Left renal pelvis (tissue), 4 donors: ENCODE measurements at places on chromosomes 16 and 17.

DNA sequence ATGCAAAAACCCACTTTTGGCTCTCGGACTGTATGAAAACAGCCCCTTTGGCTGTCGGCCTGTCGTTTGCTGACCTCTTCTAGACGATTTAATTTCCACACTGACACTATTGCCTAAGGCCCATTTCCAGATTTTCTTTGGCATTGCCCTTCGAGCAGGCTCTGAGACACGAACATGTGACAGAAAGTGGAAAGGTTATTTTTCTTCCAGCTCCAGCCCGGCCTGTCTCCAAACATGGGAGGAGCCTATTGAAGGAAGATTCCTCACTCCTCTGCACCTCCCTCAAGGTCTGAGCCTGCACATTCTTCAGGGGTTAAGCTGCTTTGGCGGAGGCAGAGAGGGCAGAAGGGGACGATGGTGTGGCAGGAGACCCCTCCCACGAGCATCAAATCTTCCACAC is 85.9 kb upstream of the FOXF1 start:
- no peak for DNase-seq

GRCh38 chr16:61412562-61412961 is 623.7 kb downstream of the CDH8 start:
- DNase-seq, result no peak

- no peak for DNase-seq
These were observed 140.0 kb downstream of the IRF8 start for GRCh38 chr16:86038926-86039310.

DNA sequence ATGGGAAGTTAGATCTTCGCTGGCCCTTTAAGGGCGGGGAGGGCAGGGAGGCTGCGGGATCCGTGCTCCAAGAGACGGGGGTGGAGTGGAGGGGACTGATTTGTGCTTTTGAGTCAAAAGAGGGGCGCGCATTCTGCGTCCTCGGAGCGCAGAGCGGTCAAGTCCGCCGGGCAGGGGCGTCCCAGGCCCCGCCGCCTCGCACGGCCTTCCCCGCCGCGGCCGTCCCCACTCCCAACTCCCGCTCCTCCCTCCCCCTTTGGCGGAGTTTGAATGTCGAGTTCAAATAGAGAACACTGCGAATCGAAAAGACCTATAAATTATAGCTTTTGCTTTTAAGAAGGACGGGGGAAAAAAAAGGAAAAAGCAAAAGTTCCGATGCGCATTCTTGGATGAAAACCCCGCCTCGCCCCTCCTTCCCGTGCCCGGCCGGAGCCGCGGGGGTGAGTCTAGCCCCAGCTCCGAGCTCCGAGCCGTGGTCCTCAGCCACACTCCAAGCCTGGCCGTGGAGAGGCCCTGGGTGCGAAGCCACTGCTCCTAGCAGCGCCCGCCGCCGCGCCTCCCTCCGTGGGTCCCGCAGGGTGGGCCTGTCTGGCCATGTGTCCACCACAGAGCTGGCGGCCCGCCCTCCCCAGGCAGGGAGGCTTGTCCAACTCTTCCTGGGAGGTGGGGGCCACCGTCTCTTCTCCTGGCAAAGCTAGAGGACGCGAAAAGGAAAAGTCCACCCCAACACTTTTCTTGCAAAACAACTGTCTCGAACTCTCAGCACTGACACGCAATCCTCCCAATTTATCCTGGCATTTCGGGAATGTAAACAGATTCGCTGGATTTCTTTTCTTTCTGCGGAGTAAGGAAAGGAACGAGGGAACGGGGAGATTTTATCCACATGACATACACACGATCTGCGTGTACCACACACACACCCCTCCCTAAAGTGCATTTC is 3.6 kb downstream of the CBX8 start:
- no peak for DNase-seq

- DNase-seq, result no peak
These were observed 42.0 kb downstream of the BAHCC1 start for GRCh38 chr17:81437191-81437651.

- no peak for DNase-seq
These were observed 176.5 kb downstream of the SEC14L1 start for GRCh38 chr17:77317091-77317750.

GRCh38 chr17:79388556-79389295 is 222.1 kb downstream of the RBFOX3 start:
- no peak for DNase-seq

DNA sequence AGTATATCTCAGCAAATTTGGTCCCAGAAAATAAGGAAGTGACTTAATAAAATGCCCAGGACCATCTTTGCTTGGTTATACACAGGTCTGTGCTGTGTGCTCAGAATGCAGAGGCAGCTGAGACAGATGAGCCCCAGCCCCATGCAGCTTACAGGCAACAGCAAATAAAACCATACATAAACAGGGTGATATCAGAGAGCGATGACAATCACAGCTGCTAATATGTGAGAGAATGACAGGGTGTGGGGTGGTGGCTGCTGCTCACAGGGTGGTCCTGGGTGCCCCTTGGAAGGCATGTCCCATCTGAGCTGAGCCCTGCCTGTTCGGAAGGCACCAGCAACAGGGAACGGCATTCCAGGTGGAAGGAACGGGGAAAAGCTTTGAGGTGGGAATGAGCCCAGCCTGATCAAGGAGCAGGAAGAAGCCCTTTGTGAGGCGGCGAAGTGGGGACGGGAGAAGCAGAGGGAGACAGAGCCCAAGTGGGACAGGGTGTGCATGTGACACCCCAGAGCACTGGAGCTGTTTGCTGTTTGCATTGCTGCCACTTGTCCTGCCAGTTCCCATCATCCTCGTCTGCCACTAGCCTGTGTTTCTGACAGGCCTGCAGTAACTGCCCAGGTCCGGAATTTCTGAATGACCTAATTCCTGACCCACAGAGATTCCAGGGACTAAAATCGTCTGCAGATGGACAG is 150.5 kb downstream of the KATNIP start:
- DNase-seq, result no peak
